ENCODE measurements at places on chromosomes 12 and 14.
A peak's percentile ranks its signal among the peaks of the same experiment; 100 is the strongest.

DNA sequence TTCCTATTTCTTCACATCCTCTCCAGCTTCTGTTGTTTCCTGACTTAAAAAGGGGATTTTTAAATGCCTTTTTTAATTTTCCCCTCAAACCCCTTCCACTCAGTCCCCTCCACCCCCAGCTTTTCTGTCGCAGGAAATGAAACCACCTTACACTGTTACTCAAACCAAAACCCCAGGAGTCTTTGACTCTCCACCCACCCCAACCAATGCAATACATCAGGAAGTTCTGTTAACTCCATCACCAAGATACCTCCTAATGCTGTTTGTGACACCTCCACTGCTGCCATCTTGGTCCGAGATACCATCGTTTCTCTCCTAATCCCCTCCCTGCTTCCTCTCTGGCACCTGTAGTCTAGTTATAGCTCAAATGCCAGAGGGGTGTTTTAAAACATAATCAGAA is 25.4 kb upstream of the CPM start:
- H3K36me3 ChIP-seq, result no peaks in the 10 kb centered on the region
- no peaks in the 10 kb centered on the region for H3K4me1 ChIP-seq
- H3K27me3 ChIP-seq, result no peaks in the 10 kb centered on the region
- no peak overlapping the region for H3K27ac ChIP-seq
- DNase-seq, result no peak

DNA sequence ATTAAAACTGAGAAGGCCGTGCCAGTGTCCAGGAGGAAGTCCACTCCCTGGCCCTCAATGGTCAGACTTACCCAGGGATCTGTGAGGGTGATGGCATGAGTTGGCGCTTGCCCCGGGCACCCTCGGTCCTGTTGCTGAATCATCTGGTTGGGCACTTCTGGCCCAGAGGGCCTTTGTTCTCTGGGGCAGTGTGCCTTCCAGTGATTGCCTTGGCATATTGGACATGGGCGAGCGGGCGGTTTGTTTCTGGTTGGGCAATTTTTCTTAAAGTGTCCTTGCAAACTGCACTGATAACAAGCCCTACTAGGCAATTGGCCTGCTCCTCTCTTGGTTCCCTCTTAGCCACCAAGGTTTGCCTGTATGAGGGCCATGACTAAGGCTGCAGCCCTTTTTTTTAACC is 69.5 kb upstream of the ZDHHC17 start:
- H3K4me1 ChIP-seq, result peaks cover 17% of the 10 kb centered on the region
- no peak overlapping the region for H3K4me3 ChIP-seq
- H3K27ac ChIP-seq, result no peak overlapping the region
- DNase-seq, result no peak
- H3K27me3 ChIP-seq, result no peaks in the 10 kb centered on the region
- no peaks in the 10 kb centered on the region for H3K36me3 ChIP-seq

- H3K4me3 ChIP-seq, result no peak overlapping the region
- no peak overlapping the region for H3K27ac ChIP-seq
- H3K4me1 ChIP-seq, result no peaks in the 10 kb centered on the region
- no peaks in the 10 kb centered on the region for H3K27me3 ChIP-seq
- peak; percentile 26 for DNase-seq
Measured at GRCh38 chr14:70685474-70686197, 43.9 kb downstream of the TTC9 start.

DNA sequence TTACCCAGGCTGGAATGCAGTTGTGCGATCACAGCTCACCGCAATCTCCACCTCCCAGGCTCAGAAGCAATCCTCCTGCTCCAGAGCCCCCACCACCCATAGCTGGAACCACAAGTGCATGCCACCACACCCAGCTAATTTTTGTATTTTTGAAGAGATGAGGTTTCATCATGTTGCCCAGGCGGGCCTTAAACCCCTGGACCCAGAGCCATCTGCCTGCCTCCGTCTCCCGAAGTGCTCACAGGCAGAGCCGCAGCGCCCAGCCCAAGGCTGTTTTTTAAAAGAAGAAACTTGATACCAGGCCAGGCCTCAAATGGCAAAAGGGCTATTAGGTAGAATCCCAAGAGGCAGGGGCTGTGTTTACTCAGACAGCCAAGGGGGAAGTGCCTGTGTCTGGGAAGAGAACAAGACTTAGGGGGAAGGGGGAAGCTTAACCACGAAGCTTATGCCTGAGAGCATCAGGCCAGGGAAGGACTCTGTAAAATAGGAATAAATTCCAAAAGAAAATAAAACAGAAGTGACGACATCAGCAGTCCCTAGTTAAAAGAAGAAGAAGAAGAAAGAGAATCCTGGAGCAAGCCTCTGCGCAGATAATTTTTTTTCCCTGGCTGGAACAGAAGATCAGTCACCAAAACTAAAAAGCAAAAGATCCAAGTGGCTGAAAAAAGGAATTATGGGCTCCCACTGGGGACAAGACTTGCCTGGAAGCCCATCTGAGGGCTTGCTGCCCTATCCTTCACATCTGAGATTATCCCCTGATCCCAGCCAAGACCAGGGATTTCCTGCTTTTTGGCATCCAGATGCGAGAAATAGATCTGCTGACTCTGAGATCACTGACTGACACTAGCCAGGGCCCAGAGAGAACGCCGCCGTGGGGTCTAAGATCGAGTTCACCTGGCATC is 170.5 kb downstream of the NDUFA12 start:
- peak; percentile 75 for DNase-seq
- no peak overlapping the region for H3K4me3 ChIP-seq
- H3K36me3 ChIP-seq, result no peaks in the 10 kb centered on the region
- no peak overlapping the region for H3K27ac ChIP-seq
- H3K27me3 ChIP-seq, result no peaks in the 10 kb centered on the region

- no peak overlapping the region for H3K4me3 ChIP-seq
- no peaks in the 10 kb centered on the region for H3K27me3 ChIP-seq
- H3K4me1 ChIP-seq, result no peaks in the 10 kb centered on the region
- no peaks in the 10 kb centered on the region for H3K36me3 ChIP-seq
Measured at GRCh38 chr14:106094654-106095189, 568.3 kb downstream of the TMEM121 start.

DNA sequence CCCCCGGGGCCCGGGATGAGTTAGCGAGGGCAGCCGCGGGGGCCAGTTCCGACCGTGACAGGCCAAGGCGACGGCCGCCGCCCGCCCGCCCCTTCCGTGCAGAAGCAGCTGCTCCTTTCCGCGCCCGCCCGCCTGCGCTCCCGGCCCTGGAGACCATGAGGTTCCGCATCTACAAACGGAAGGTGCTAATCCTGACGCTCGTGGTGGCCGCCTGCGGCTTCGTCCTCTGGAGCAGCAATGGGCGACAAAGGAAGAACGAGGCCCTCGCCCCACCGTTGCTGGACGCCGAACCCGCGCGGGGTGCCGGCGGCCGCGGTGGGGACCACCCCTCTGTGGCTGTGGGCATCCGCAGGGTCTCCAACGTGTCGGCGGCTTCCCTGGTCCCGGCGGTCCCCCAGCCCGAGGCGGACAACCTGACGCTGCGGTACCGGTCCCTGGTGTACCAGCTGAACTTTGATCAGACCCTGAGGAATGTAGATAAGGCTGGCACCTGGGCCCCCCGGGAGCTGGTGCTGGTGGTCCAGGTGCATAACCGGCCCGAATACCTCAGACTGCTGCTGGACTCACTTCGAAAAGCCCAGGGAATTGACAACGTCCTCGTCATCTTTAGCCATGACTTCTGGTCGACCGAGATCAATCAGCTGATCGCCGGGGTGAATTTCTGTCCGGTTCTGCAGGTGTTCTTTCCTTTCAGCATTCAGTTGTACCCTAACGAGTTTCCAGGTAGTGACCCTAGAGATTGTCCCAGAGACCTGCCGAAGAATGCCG is 699 bp downstream of the MGAT2 start:
- H3K4me3 ChIP-seq, result peak overlapping the region; percentile 74
- DNase-seq, result peak; percentile 85
- H3K36me3 ChIP-seq, result peaks cover 30% of the 10 kb centered on the region
- H3K4me1 ChIP-seq, result peaks cover 13% of the 10 kb centered on the region

- H3K4me3 ChIP-seq, result no peak overlapping the region
- no peaks in the 10 kb centered on the region for H3K27me3 ChIP-seq
- peak; percentile 21 for DNase-seq
Measured at GRCh38 chr12:122646517-122647217, 56.5 kb downstream of the HCAR2 start.

DNA sequence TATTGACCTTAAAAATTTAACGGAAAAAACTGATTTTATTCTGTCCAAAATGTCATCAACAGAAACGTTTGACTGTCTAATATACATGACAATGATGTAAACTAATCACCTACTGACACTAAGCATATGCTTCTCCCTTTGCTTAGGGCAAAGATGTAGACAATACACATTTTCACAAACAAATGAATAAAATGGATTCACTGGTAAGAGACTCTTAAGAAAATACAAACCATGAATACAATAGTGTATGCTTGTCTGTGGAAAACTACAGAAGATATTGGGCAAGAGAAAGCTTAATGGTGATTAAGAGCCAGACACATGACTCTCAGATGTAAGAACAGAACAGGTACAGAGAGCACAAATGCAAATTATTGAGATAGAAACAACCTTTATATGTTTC is 1248.7 kb downstream of the FSCB start:
- H3K27me3 ChIP-seq, result no peaks in the 10 kb centered on the region
- no peak overlapping the region for H3K27ac ChIP-seq

- no peak overlapping the region for H3K27ac ChIP-seq
- H3K4me1 ChIP-seq, result peaks cover 7% of the 10 kb centered on the region
- peaks cover 14% of the 10 kb centered on the region for H3K27me3 ChIP-seq
- peak; percentile 62 for DNase-seq
- H3K36me3 ChIP-seq, result no peaks in the 10 kb centered on the region
Measured at GRCh38 chr12:52155048-52155868, 36.6 kb downstream of the KRT80 start.

- H3K4me1 ChIP-seq, result no peaks in the 10 kb centered on the region
- DNase-seq, result no peak
- H3K36me3 ChIP-seq, result peaks cover 45% of the 10 kb centered on the region
- H3K27ac ChIP-seq, result no peak overlapping the region
- H3K4me3 ChIP-seq, result no peak overlapping the region
Measured at GRCh38 chr14:91484186-91484585, 25.9 kb downstream of the PPP4R3A start.

DNA sequence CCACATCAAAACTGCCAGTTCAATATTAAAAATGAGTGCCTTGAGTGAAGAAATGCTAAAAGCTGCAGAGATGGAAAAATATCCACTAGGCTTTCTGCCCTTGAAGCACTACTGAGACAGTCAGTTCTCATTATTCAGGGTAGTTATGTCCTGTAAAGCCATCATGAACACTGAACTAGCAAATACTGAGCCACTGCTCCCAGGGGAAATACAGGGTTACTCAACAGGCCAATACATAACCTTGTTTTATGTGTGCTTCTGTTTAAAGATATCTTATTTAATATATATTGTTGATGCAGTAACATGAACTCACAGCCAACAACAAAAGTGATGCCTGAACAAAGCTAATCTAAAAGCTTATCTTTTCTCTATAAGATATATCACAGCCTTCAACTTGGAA is 3.3 kb downstream of the RAD52 start:
- no peak for DNase-seq
- no peaks in the 10 kb centered on the region for H3K27me3 ChIP-seq
- H3K27ac ChIP-seq, result no peak overlapping the region
- peaks cover 4% of the 10 kb centered on the region for H3K36me3 ChIP-seq
- H3K4me3 ChIP-seq, result no peak overlapping the region

DNA sequence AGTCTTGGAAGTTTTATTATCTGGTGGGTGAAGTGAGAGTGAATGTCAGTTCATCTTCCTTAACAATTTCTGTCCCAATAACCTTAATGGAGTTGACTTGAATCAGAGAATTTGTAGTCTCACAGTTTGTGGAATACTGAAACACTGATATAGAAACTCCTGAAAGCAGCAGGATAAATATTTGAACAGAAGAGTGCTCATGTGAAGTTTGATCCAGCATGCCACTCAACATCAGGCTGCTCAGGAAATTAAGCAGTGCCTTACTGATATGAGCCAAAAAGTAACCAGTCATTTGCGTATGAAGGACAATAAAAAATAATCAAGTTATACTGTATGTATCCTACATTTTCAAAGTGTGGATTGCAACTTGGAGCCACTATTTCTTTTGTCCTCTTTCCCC is 15.7 kb downstream of the MUCL1 start:
- no peaks in the 10 kb centered on the region for H3K27me3 ChIP-seq
- no peaks in the 10 kb centered on the region for H3K4me1 ChIP-seq
- H3K4me3 ChIP-seq, result no peak overlapping the region
- no peak overlapping the region for H3K27ac ChIP-seq
- no peak for DNase-seq
- no peaks in the 10 kb centered on the region for H3K36me3 ChIP-seq

DNA sequence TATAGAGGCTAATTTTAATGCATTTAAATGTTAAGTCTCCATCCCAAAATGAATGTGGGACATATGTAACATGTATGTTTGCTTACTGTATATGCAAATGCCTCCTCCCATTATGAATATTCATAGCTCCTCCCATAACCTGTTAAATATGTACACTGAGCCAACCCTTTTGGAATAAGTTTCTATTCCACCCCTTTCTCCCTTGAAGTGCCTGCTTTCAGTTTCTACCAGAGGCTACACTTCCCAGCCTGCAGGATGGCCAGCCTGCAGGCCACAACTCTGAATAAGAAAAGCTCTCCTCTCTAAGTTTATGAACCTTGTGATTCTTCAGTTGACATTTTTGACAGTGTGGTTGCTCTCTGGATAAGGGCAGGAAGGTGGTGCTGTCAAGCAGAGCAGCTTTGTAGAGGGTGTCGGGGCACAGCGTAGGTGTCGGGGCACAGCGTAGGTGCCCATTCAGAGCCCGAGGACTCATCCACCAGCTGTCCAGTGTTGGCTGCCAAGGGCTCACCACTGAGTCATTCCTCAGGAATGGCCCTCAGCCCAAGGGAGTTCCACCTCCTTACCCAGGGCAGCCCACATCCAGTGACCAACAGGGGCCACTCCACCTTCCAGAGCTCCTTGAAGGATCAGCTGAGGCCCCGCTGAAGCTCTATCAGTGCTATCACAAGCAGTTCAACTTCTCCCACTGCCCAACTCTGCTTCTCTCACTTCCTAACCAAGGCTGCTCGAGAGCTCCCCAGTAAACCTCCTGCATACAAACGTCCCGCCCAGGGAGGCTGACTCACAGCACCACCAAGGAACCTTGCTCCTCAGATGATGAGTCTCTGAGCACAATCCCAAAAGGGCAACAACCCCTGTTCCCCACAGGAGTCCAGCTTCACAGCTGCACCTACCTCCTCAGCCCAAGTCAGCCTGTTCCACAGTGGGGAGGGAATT is 31.4 kb downstream of the VWF start:
- H3K27me3 ChIP-seq, result no peaks in the 10 kb centered on the region
- H3K4me3 ChIP-seq, result no peak overlapping the region
- no peaks in the 10 kb centered on the region for H3K36me3 ChIP-seq

- H3K27me3 ChIP-seq, result no peaks in the 10 kb centered on the region
- no peak overlapping the region for H3K27ac ChIP-seq
- H3K36me3 ChIP-seq, result peaks cover 12% of the 10 kb centered on the region
- no peak overlapping the region for H3K4me3 ChIP-seq
- peaks cover 8% of the 10 kb centered on the region for H3K4me1 ChIP-seq
Measured at GRCh38 chr14:91140672-91141071, 26.8 kb downstream of the DGLUCY start.

DNA sequence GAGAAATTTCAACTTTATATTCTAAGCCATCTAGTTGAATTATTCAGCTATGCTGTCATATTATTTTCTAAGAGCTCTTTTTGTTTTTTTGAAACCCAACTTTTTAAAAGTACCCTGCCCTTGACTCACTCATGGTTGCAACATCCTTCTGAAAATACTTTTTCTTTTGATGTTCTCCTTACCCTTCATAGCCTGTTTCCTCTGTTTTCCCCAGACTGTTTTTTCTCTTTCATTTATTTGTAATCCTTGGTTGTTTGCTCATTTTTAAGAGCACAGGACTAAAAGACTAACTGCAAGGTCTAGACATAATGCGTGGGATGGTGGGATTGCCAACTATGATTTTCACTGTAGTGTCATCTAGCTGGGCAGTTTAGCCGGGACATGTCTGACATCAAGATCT is 21.2 kb upstream of the CDKL1 start:
- H3K4me1 ChIP-seq, result no peaks in the 10 kb centered on the region
- H3K27ac ChIP-seq, result no peak overlapping the region
- no peak overlapping the region for H3K4me3 ChIP-seq
- H3K27me3 ChIP-seq, result no peaks in the 10 kb centered on the region
- H3K36me3 ChIP-seq, result peaks cover 18% of the 10 kb centered on the region
